ENCODE measurements at places on chromosomes 5 and 9.

GRCh38 chr9:129569502-129570449, 51.1 kb downstream of the C9orf50 start:
- DNase-seq = no peak

DNA sequence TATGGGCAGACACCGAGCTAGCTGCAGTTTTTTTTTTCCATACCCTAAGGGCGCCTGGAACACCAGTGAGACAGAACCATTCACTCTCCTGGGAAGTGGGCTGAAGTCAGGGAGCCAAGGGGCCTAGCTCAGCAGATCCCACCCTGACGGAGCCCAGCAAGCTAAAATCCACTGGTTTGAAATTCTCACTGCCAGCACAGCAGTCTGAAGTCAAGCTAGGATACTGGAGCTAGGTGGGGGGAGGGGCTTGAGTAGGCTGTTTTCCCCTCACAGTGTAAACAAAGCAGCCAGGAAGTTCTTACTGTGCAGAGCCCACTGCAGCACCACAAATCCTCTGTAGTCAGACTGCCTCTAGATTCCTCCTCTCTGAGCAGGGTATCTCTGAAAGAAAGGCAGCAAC, 151.7 kb upstream of the HCN1 start:
- no peak for DNase-seq

GRCh38 chr9:112065806-112066606, 109.1 kb downstream of the SUSD1 start:
- no peak for DNase-seq

DNA sequence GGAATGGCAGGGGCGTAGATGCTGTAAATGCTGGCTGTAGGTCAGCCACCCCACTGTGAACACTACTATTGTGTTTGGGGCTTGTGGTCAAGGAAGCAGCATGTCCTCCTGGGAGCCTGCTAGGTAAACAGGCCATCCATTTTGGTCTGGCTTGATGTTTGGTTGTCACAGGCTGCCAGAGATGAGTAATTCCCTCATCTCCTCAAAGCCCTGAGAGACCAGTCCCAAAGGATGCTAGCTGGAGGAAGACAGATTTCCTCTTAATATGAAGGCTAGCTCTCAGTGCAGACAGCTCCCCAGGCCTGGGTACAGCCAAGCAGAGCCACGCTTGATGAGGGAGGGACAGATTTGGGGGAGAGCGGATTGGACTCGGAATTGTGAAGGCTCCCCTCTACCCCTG, 72.5 kb upstream of the MAP1B start:
- no peak for DNase-seq

- no peak for DNase-seq
Measured at GRCh38 chr9:18791074-18791473, 241.9 kb downstream of the SAXO1 start.

DNA sequence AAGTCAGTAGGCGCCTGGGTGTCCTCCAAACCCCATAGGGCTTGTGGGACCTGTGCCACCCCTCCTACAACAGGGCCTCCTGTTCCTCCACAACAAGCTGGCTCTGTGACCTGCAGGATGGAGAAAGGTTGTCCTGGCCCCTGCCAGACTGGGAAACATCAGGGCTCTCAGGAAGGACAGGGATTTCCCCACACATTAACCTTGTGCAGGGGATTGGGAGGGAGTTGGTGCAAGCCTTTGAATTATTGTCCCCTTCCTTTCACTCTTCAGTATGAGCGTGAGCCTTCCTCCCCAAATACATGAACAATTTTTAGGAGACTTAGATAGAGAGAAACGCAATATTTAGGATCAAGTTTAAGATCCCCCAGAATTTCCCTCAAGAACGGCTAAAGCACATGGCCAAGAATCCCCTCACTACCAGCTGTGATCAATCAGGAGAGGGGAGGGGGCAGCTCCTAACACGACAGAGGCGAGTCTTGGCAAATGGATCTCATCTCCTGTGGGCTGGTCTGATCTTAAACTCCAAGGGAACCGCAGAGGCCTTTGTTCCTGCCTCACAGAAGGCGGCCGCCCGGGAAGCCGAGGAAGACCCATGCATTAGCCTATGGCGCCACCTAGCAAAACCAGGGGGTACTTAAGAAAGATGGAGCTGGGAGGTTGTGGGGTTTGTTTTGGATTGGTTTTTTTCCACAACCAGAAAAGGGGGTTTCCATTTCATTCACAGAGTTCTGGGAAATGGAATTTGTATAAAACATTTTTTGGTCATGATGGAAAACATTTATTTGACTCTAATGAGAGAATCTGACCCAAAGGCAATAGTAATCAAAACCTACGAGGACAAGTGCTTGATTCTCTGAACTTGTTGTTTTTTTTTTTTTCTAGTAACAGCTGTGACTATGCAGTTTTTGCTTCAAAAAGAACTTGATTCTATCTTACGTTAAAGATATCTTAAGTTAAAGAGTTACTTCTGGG, 36.1 kb upstream of the OSMR start:
- DNase-seq = no peak

DNA sequence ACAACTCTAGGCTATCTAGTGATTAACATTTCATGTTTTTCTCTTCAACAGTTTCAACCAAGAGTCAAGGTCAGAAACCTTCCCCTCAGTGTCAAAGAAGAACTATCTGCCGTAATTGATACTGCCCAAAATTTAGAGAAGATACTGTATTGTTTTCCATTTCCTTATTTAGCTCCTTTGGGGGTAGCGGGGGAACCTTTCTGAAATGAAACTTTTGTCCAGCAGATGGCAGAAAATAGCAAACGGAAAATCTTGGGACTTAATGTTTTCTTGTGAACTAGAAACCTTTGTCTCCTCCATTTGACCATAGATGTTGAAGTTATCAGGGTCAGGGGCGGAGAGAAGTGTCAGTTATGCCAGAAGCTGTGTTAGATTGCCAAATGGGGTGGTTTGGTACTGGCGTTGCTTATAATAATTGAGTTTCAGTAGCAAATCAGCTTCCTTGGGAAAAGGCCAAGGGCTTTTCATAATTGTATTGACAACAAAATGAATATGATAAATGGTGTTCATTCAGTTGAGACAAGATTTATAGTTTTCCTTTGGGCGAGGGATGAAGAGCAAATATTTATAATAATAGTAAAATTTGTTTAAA, 101.7 kb upstream of the TLX3 start:
- no peak for DNase-seq

GRCh38 chr9:69937360-69937759, 106.3 kb upstream of the MAMDC2 start:
- no peak for DNase-seq

DNA sequence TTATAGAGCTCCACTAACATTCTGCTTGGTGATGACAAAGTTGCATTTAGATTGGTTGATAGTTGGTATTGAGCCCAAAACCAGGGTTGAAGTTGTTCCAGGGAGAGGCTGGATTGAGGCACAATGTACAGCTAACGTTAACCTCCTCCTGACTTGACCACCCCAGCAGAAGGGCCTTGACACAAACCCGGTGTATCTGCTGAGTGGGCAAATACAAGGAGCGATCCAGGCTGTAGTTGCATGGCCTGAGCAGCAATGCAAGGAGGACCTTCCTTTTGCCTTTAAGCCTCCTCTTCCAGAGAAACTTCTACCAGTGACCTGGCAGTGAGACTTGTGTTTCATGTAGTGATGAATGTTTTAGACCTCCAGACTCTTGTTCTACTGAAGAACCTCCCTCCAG, 66.2 kb upstream of the GAS1 start:
- DNase-seq = no peak

GRCh38 chr9:110452227-110452801, 114.7 kb upstream of the TXNDC8 start:
- DNase-seq = no peak

DNA sequence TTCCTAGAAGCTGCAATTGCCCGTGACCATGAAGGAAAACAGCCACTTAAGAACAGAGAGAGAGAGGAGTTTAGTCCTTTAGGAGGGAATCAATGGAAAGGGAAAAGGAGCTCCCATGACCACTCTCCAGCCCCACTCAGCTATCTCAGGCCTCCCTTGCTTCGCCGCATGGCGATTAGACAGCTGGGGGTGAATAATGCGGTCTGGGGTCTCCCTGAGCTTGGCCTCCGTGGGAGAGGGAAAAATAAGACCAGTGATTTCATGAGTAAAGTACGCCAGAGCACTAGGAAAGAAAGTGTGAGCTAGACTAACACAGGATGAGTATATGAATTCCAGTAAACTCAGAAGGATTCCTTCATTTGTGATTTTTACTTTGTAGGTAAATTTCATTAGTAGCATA, 180.3 kb downstream of the TRIO start:
- no peak for DNase-seq

GRCh38 chr9:20632705-20633104, 10.4 kb upstream of the MLLT3 start:
- no peak for DNase-seq
